ENCODE measurements at places on chromosomes 11 and 22.

DNA sequence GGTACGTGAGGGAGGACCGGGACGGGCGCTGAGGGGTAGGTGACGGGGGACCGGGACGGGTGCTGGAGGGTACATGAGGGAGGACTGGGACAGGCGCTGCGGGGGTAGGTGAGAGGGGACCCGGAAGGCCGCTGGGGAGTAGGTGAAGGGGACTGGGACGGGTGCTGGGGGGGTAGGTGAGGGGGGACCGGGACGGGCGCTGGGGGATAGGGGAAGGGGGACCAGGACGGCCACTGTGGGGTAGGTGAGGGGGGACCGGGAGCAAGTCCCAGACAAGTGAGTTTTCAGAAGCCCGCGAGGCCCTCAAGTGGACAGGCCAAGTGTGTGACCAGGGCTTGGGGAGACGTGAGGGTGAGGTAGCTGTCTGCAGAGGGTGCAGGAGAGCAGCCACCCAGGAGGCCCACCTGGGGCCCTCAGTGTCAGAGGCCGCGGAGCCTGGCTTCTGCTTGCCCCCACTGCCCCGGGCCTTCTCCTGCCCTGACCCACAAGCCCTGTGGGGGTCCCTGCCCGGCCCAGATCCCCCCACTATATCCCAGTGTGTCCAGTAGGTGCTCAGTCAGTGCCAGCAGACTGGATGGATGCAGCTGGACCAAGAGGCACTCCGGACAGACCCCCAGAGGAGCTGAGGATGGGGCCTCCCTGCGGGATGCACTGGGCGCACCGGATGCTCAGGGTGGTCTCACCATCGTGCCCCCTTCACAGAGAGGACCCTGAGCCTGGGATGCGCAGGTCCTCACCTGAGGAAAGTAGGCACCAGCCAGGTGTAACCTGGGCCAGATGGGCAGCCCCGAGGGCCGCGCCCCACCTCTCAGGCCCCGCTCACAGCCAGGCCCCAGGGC is 44.2 kb upstream of the TH start:
- no peak for DNase-seq

GRCh38 chr11:114293201-114293711 is 2.9 kb upstream of the NNMT start:
- DNase-seq = no peak

- DNase-seq = no peak
Observed at GRCh38 chr11:61531044-61531443, 22.5 kb downstream of the LRRC10B start.

- no peak for DNase-seq
Observed at GRCh38 chr11:69802590-69802989, 16.6 kb downstream of the FGF3 start.

- DNase-seq = no peak
Observed at GRCh38 chr22:48618326-48618725, 1209.3 kb downstream of the BRD1 start.

DNA sequence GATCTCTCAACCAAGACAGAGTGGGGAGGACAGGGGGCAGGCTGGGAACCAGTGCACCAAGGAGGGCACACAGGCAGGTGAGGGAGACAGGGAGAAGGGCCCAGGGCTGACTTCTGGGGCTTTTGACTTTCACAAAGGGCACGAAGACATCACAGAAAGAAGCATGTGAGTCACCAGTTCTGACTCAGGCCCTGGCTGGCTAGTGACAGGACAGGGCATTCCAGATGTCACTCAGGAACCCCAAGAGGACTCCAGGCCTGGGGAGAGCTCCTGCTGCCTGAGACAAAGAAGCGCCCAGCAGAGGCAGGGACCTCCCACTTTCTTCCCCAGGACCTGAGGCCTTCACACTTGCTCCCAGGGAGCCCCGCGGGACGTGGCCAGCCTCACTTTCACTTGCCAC is 497.2 kb downstream of the BUD13 start:
- DNase-seq = no peak
